ENCODE measurements at places on chromosomes 7 and 10. TPM values are rescaled to one million over a fixed set of nuclear protein-coding genes. Genes with fewer than 3 reads are reported as not detected.
A peak's percentile ranks its signal among the peaks of the same experiment; 100 is the strongest.

OR2A12 gene
- not detected for polyA plus RNA-seq

ATP5MK gene
- polyA plus RNA-seq, result 608 TPM

GNAI1 gene
- 1.6 TPM for polyA plus RNA-seq

SFMBT2 gene
- polyA plus RNA-seq, result 1.6 TPM

LARP4B gene
- 24.2 TPM for polyA plus RNA-seq

THSD7A gene
- not detected for polyA plus RNA-seq

ANKRD2 gene
- polyA plus RNA-seq, result not detected

PSMC2 gene
- 153 TPM for polyA plus RNA-seq

DCLRE1A gene
- 4.7 TPM for polyA plus RNA-seq

CLEC2L gene
- polyA plus RNA-seq, result not detected

GDF2 gene
- not detected for polyA plus RNA-seq

GRCh38 chr10:26621889-26622711 lies 75.4 kb upstream of the PDSS1 start:
- H3K36me3 ChIP-seq, result no peaks in the 10 kb centered on the region
- H3K4me1 ChIP-seq, result no peaks in the 10 kb centered on the region
- H3K27me3 ChIP-seq, result peaks cover 10% of the 10 kb centered on the region
- peak; percentile 36 for DNase-seq

DNA sequence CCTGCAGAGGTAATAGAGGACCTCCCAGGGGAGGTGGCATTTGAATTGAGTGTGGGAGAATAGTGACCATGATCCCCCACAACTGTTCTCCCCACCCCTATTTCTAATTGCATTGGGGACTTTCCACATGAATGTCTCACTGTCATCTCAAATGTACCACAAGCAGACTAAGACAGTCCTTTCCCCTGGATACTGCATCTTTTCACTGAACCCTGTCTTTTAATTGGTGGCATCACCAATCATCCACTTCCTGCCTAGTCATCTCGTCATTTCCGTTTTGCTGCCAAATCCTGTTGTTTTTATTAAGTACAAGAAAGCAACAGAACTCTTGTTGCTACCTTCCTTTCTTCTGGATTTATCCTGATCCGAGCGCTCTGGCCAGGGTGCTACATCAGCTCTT lies 120.3 kb downstream of the NRP1 start:
- no peak for DNase-seq
- H3K27ac ChIP-seq, result no peak overlapping the region
- no peak overlapping the region for H3K4me3 ChIP-seq
- no peaks in the 10 kb centered on the region for H3K36me3 ChIP-seq
- peaks cover 7% of the 10 kb centered on the region for H3K4me1 ChIP-seq
- no peaks in the 10 kb centered on the region for H3K27me3 ChIP-seq

DNA sequence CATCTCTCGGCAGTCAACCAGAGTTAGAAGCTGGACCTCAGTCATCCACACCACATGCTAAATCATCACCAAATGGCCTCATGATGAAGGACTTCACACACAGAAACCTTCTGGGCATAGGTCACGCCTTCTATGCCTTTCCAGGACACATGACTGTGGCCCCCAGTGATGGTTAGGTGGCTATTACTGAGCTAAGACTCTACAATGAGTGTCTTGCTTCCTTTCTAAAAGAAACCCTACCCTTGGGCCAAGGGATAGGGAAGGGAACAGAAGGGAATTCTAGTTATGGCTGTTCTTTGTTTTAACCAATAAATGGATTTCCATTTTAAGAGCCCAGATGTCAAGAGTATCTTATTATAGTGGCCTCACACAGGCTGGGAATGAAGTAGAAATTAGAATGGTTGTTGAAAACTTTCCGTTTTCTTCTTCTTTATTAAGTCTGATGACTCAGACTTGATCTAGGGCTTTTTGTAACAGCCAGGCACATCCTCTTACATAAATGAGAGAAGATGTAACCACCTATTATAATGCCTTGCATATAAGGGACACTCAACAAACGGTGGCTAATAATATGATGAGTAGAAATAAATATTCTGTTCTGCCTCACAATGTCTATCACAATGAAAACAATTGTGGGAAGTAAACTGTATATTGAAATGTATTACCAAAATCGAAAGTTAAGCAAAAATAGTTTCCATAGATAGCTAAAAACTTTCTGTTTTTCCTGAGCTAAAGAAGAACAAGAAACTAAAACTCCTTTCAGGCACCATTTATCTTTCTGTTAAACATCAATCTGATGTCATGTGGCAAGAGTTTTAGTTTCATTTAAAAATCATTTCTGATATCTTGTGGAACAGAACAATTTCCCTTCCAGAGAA lies 62.5 kb upstream of the TOMM7 start:
- no peaks in the 10 kb centered on the region for H3K36me3 ChIP-seq
- no peak for DNase-seq
- peaks cover 16% of the 10 kb centered on the region for H3K4me1 ChIP-seq

- no peak overlapping the region for H3K4me3 ChIP-seq
- no peaks in the 10 kb centered on the region for H3K36me3 ChIP-seq
- H3K27ac ChIP-seq, result no peak overlapping the region
Measured at GRCh38 chr7:8295638-8296361, 33.8 kb upstream of the ICA1 start.

- H3K4me3 ChIP-seq, result no peak overlapping the region
- no peaks in the 10 kb centered on the region for H3K4me1 ChIP-seq
- DNase-seq, result no peak
Measured at GRCh38 chr10:107340326-107340725, 175.8 kb upstream of the SORCS1 start.

GRCh38 chr7:132090444-132090843 lies 485.8 kb downstream of the PLXNA4 start:
- no peaks in the 10 kb centered on the region for H3K27me3 ChIP-seq
- H3K36me3 ChIP-seq, result no peaks in the 10 kb centered on the region
- no peak overlapping the region for H3K4me3 ChIP-seq
- no peak for DNase-seq
- no peaks in the 10 kb centered on the region for H3K4me1 ChIP-seq
- H3K27ac ChIP-seq, result no peak overlapping the region

GRCh38 chr10:29319205-29319781 lies 30.4 kb downstream of the LYZL1 start:
- peaks cover 2% of the 10 kb centered on the region for H3K27me3 ChIP-seq
- H3K4me3 ChIP-seq, result no peak overlapping the region
- H3K4me1 ChIP-seq, result no peaks in the 10 kb centered on the region

GRCh38 chr7:13035233-13035632 lies 347.8 kb downstream of the ARL4A start:
- no peaks in the 10 kb centered on the region for H3K4me1 ChIP-seq
- no peak overlapping the region for H3K27ac ChIP-seq
- no peak for DNase-seq
- no peak overlapping the region for H3K4me3 ChIP-seq
- H3K27me3 ChIP-seq, result no peaks in the 10 kb centered on the region
- H3K36me3 ChIP-seq, result no peaks in the 10 kb centered on the region

DNA sequence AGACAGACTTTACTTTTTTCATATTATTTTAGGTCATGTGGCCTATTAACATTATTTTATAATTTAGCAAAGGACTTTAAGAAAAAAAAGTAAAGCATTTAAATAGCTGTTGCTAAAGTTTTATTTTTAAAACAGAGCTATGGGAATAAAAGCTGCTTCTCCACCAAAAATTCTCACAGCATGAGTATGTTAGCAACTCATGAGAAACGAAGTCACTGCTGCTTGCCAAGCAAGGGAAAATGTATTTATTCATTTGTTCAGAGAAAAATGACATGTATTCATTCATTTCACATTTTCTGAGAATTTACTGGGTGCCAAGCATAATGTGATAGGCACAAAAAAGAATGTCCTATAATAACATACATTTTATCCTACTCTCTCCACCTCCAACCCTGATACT lies 5.1 kb downstream of the LRRC72 start:
- H3K4me1 ChIP-seq, result no peaks in the 10 kb centered on the region
- H3K36me3 ChIP-seq, result no peaks in the 10 kb centered on the region
- no peaks in the 10 kb centered on the region for H3K27me3 ChIP-seq
- DNase-seq, result no peak
- H3K4me3 ChIP-seq, result no peak overlapping the region
- no peak overlapping the region for H3K27ac ChIP-seq

DNA sequence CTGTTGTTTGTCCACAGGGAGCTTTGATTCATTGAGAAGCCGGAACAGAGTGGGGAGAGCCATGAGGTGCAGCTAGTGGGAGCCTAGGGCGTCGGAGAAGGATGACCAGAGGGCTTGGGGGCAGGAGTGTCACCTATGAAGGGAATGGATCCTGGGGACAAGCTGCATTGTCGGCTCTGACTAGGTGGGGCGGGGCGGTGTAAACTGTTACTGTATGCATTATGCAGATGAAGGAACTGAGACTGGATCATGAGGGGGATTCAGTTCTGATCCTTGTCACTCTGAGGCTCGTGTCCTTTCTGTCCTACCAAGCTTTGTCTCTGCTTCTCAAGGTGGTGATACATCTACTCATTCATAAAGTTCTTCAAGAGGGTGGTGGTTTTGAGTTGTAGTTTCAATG lies 39.9 kb upstream of the MMD2 start:
- H3K27me3 ChIP-seq, result no peaks in the 10 kb centered on the region
- no peak for DNase-seq
- peaks cover 25% of the 10 kb centered on the region for H3K36me3 ChIP-seq
- no peak overlapping the region for H3K27ac ChIP-seq
- H3K4me1 ChIP-seq, result no peaks in the 10 kb centered on the region

- H3K4me1 ChIP-seq, result peaks cover 9% of the 10 kb centered on the region
- no peak for DNase-seq
- H3K36me3 ChIP-seq, result no peaks in the 10 kb centered on the region
- peaks cover 43% of the 10 kb centered on the region for H3K27me3 ChIP-seq
Measured at GRCh38 chr7:27245798-27246691, 3.4 kb downstream of the EVX1 start.

GRCh38 chr7:45689011-45689796 lies 115.0 kb downstream of the ADCY1 start:
- no peaks in the 10 kb centered on the region for H3K4me1 ChIP-seq
- H3K4me3 ChIP-seq, result no peak overlapping the region
- no peak for DNase-seq
- no peaks in the 10 kb centered on the region for H3K36me3 ChIP-seq

DNA sequence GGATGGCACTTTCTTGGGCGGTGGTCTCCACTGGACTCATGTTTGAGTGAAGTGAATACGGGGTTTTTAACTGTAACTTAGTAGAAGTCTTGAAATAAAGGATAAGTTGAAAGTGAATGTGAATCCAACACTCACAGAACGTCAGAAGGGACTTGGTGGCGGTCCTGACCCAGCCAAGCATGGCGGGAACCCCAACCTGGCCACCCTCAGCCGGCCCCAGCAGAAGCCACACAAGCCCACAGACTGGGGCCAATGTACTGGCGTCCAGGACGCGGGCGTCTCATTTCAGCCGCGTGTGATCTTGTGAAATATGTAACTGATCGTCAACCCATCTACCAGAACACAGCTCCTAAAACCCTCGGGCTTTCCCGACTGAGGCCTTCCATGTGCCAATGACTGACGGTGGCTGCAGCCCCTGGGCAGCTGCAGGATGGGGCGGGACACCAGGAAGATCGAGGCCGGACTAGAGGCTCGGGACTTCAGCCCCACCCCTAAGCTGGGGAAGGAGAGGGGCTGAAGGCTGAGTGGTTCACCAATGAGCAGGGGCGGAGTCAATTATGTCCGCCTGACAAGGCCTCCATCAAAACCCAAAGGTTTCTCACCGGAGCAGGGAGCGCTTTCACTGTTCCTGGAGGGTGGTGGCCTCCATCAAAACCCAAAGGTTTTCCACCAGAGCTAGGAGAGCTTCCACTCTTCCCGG lies 161.5 kb downstream of the MAD1L1 start:
- no peak for DNase-seq
- H3K27ac ChIP-seq, result no peak overlapping the region
- H3K4me1 ChIP-seq, result peaks cover 16% of the 10 kb centered on the region
- no peaks in the 10 kb centered on the region for H3K27me3 ChIP-seq

DNA sequence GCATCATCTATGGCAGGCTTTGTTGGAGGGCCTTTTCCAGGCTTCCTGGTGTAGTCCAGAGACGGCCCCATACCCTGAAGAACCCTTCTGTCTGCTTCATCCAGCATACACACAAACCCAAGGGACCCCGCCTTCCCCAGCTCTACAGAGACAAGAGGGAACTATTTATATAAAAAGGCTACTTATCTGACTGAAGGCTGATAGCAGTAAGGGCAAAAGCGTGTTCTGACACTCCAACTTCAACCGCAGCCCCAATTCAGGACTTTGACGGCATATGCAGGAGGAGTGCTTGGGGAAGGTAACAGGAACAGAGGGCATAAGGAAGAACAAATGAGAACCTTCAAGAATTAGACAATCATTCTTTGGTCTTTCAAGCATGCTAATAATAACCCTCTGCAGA lies 21.0 kb downstream of the GNA12 start:
- no peak for DNase-seq
- no peaks in the 10 kb centered on the region for H3K27me3 ChIP-seq
- no peak overlapping the region for H3K4me3 ChIP-seq
- H3K4me1 ChIP-seq, result no peaks in the 10 kb centered on the region

- H3K4me3 ChIP-seq, result no peak overlapping the region
- H3K36me3 ChIP-seq, result no peaks in the 10 kb centered on the region
- no peaks in the 10 kb centered on the region for H3K27me3 ChIP-seq
- no peak overlapping the region for H3K27ac ChIP-seq
- H3K4me1 ChIP-seq, result no peaks in the 10 kb centered on the region
Measured at GRCh38 chr7:138137423-138138171, 61.3 kb downstream of the AKR1D1 start.

DNA sequence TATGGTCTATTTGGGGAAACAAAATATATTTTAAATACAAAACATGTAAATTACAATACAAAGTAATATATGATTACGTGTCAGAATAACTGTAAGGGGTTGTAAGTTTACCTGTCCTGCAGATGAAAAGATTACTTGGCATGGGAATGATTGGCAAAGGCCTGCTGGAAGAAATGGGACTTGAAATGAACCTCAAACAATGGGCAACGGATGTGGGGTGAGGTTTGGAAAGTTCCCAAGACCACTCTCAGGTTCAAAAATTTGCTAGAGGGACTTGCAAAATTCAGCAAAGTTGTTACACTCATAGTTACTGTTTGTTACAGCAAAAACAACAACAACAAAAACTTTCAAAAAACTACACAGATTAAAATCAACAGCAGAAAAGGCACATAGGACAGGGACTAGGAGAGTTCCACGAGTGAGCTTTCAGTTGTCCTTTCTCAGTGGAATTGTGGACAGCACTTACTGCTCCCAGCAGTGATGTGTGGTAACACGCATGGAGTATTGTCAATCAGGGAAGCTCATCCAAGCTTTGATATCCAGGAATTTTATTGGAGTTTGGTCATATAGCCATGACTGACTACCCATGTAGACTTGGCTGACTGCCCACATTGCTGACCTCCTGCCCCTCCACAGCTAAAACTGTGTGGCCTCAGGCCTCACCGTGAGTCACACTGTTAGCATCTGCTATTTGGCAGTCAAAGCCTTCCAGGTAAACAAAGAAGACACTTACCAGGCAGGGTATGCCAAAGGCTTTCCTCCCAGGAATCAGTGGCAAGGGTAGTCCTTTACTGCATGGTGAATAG lies 43.8 kb downstream of the EXOC6 start:
- no peaks in the 10 kb centered on the region for H3K27me3 ChIP-seq
- no peak overlapping the region for H3K27ac ChIP-seq
- no peaks in the 10 kb centered on the region for H3K4me1 ChIP-seq
- no peak for DNase-seq
- H3K36me3 ChIP-seq, result peaks cover 2% of the 10 kb centered on the region

- H3K27me3 ChIP-seq, result peaks cover 18% of the 10 kb centered on the region
- H3K27ac ChIP-seq, result no peak overlapping the region
- no peaks in the 10 kb centered on the region for H3K36me3 ChIP-seq
- peaks cover 14% of the 10 kb centered on the region for H3K4me1 ChIP-seq
Measured at GRCh38 chr7:140637400-140637799, 3.2 kb downstream of the DENND2A start.

- no peaks in the 10 kb centered on the region for H3K27me3 ChIP-seq
- H3K27ac ChIP-seq, result no peak overlapping the region
- no peak for DNase-seq
- H3K36me3 ChIP-seq, result no peaks in the 10 kb centered on the region
- H3K4me3 ChIP-seq, result no peak overlapping the region
Measured at GRCh38 chr10:112361951-112362751, 11.8 kb upstream of the ACSL5 start.
